ENCODE measurements at places on chromosomes 1 and 21.
A peak's percentile ranks its signal among the peaks of the same experiment; 100 is the strongest.

DNA sequence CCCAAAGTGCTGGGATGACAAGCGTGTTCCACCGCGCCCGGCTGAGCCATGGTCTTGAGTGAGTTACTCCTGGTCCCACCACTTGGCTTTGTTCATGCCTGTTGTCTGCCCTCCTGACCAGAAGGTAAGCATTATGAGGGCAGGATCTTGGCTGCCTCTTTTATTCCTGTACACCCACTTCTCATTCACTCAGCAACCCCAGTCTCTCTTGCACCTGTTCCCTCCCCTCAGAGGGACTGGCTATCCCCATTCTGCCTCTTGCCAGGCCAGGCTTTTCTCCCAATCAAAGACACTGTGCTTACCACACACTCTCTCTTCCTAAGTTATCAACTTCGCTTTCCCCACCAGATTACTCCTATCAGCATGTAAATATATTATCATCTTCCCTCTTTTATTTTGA is 26.4 kb downstream of the SPATA21 start:
- DNase-seq: no peak

- peak; percentile 78 for DNase-seq
Measured at GRCh38 chr1:21659099-21659923, 9.8 kb downstream of the RAP1GAP start.

DNA sequence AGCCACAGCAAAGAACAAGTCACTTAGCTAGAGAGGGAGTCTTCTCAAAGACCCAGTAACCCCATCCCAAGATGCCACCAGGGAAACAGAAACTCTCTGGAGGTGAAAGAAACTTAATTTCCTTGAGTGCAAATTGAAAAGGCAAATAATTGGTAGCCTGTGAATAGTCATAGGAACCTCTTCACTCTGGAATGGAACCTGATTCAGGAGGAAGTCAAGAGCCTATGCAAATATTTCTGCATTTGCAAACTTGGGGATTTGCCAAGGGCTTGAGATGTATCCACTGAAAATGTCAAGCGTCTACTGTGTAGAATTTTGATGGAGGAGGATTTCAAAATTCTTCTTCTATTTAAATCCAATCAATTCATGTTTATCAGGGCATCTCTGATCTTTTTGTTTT is 5.7 kb downstream of the HIVEP3 start:
- no peak for DNase-seq

- DNase-seq: no peak
Measured at GRCh38 chr1:116131866-116132605, 20.8 kb downstream of the MAB21L3 start.

GRCh38 chr1:61293197-61293596 is 210.8 kb downstream of the NFIA start:
- no peak for DNase-seq

DNA sequence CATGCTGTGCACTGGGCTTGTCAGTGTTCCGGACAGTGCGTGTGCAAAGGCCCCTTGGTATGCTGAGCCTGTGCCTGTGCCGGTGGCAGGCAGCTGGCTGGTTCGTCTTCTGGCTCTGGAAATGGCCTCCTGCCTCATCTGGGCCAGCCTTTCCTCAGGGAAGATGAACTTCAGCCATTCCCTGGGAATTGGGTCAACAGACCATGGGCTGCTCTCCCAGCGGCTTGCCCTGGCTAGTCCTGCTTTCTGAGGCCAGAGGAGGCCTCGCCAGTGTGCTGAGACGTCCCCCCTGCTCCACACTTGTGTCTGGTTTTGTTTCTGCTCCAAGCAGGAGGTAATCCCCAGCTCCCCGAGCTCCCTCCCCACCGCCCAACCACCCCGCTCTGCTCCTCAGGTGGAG is 32.6 kb upstream of the RD3 start:
- DNase-seq: no peak

DNA sequence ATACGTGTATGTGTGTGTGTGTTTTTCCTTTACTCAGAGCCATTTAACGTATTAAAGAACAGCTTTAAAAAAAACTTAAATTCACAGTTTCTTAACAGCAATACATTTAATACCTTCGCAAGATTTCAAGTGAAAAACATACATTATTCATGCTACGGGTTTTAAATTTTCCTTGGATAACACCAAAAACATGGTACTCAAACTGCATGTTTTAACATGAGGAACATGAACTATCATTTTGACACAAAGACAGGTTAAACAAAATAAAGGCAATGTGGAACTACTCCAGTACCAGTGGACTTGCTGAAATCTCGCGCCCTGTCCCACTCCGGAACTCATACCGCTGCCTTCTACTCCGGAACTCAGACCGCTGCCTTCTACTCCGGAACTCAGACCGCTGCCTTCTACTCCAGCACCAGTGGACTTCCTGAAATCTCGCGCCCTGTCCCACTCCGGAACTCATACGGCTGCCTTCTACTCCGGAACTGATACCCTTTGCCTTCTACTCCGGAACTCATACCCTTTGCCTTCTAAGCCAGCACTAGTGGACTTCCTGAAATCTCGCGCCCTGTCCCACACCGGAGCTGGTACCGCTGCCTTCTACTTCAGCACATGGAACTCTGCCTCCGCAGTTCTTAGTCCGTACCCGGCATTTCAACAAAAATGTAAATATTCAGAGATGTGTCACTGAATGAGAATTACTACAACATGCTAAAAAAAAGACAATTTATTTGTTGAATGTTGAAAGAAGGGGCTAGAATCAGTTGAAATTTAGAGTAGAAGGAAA is 148.6 kb downstream of the NCAM2 start:
- DNase-seq: no peak

DNA sequence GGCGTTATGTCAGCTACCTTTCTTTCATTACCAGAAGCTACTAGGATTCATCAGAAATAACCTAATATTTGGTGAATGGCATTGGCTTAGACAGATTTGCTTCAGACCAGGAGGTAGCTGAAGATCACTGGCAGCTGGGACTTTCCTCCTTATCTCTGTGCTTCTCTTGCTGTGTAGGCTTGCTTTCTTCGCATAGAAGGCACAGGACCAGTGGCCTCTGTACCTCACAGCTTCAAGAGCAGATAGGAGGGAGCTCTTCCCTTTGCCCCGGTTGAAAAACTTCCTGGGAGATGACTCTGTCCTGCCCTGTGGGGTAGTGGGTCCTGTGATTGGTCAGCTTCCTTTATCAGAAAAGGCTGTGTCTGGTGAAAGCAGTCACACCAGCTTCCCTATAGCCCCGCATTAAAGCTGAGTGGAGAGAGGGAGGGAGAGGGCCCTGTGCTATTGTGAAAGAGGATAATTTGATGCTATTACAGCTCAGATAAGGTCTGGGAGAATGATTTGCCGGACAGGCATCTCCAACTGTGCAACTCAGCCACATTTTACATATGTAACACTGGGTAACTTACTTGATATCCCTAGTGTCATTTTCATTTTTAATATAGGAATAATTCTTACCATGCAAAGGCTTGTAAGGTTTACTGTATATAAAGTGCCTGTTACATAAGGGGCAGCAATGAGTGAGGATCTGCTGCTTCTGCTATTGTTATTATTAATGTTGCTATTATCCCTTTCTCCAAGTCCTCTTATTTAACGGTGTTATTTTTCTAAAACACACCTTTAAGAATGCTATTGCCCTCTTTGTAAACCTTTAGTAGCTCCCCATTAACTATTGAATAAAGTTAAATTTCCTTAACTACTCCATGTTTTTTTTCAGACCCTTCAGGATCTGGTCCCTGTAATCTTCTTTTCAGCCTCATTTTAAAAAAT is 31.6 kb downstream of the OSBPL9 start:
- DNase-seq: no peak

GRCh38 chr21:24217151-24217550 is 1390.1 kb downstream of the MRPL39 start:
- no peak for DNase-seq

DNA sequence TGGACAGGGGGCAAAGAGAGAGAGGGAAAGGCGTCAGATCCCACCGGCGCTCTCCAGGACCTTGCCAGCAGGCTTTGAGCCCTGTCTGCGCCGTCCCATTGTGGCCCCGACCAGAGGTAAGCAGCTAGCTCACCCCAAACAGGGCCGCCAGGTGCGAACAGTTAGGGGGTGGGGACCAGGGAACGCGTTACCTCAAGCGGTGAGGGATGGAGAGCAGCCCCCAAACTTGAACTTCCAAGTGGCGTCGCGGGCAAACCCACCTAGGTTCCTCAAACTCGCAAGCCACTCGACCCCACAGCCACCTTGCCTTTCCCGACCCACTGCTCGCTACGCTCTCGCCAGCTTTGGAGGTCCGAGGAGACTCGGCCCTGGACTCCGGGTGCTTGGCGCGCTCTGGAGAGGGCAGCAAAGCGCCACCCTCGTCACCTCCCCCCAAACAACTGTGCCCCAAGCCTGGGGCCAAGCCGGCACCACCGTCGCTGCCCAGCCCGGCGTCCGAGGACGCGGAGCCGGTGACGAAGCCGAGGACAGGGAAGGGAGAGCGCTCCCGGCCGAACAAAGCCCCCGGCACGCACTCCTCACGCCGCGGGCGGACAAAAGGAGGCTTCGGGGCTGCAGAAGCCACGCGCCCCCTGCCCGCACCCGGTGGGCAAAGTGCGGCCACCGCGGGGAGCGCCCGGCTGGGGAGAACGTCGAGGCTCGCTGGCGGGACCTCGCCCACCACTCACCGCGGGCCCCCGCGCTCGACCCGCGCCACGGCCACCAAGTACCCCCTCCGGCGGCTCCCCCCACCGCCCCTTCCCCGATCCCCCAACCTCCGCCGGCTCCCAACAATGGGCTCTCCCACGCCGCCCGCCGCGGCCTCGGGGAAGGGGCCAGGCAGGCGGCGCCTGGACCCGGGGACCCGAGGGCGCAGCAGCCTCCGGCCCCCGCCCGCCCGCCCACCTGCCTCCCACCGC is 976 bp downstream of the SSBP3 start:
- peak; percentile 10 for DNase-seq

DNA sequence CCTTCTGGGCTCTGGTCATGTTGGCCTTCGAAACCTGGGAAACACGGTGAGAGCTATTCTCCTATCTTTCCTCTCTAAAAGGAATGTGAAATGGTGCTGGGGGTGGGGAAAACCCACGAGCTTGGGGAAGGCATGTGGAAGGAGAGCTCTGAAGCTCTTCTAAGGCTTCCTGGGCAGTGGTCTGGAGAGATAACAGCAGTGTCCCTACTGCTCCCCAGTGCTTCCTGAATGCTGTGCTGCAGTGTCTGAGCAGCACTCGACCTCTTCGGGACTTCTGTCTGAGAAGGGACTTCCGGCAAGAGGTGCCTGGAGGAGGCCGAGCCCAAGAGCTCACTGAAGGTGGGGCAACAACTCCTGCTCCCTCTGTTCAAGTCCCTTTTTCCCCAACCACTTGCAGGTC is 2.8 kb downstream of the USP21 start:
- no peak for DNase-seq

DNA sequence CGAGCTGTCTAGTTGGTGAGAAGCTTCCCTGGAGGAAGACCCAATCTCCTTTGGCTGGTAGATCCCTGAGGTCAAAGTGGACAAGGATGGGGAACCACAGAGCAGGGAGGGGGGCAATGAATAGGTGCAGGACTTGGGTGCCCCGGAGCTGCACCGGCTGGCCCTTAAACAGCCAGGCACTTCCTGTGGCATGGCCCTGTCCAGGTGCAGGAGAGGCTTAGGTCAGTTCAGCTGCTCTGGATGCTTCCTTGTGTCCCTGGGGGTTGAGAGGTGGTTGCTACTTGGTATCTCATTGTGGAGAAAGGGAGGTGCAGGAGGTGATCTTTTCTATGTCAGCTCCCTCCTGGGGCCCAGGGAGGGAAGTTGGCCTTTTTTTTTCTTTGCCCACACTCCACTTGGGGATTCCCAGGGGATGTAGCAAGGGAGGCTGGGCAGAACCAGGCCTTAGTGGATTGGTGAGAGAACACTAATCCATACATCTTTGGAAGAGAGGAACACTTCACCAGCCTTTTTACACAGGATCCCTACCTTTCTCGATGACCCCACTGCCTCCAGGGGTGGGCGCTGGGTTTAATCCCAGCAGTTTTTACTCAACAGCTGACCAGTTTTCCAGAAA is 1.2 kb upstream of the ST3GAL3 start:
- no peak for DNase-seq

- DNase-seq: no peak
Measured at GRCh38 chr1:66343569-66344325, 190.2 kb upstream of the SGIP1 start.

GRCh38 chr1:71245246-71245645 is 164.4 kb upstream of the ZRANB2 start:
- no peak for DNase-seq

GRCh38 chr1:174191349-174191862 is 32.1 kb downstream of the RABGAP1L start:
- no peak for DNase-seq

DNA sequence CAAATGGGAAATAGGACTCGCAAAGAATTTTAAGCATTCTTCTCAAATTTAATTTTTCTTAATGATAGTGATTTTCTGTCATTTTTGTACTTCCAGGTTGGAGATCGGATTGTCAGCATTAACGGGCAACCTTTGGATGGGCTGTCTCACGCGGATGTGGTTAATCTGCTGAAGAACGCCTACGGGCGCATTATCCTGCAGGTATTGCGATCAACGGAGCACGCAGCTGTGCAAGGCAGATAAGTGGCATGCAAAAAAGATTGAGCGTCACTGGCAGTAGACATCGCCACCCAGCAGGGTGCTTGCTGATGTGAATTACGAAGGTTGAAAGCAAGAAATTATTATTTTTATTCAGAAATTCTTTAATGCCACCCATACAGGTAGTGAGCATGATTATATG is 65.9 kb upstream of the L1TD1 start:
- no peak for DNase-seq

DNA sequence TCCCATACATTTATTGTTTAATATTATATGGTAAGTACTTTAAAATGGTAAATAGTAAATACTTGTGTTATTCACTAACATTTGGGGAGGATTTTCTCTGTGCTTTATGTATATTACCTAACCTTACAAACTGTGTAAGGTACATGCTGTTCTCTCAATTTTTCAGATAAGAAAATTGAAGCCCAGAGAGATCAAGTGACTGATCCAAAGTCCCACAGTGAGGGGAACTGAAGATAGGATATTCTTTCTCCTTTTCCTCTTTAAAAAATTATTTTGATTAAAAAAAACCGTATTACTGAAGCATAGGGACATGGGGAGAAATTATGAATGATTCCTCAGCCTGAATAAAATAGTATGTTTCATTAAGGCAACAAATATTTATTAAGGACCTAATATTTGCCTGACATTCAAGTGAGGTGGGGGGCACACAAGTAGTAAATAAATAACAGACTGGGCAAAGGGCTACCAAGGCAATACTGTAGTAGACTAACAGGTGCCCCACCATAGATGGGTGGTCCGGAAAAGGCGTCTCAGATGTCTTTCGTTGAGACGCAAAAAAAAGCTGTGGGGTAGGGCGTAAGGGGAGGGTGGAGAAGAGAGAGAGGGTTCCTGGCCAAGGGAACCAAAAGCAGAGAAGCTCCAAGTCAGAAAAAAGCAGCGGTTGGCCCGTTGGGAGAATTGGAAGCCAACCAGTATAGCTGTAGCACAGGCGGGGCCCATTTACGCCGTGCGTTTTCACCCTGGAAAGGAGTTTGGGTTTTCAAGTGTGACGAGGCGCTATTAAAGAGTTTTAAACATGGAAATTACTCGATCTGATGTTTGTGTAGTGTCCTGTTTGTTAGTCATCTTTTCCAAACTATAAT is 944 bp upstream of the AGO3 start:
- peak; percentile 35 for DNase-seq

GRCh38 chr1:185816460-185816859 is 82.3 kb downstream of the HMCN1 start:
- DNase-seq: no peak

All from stimulated activated CD4-positive, alpha-beta T cell treated with anti-CD3 and anti-CD28 coated beads, Interleukin-1b, Interleukin-23, amount 100 ng/mL, for 48 hours (primary cell).